ENCODE measurements at places on chromosomes 3 and 15.

DNA sequence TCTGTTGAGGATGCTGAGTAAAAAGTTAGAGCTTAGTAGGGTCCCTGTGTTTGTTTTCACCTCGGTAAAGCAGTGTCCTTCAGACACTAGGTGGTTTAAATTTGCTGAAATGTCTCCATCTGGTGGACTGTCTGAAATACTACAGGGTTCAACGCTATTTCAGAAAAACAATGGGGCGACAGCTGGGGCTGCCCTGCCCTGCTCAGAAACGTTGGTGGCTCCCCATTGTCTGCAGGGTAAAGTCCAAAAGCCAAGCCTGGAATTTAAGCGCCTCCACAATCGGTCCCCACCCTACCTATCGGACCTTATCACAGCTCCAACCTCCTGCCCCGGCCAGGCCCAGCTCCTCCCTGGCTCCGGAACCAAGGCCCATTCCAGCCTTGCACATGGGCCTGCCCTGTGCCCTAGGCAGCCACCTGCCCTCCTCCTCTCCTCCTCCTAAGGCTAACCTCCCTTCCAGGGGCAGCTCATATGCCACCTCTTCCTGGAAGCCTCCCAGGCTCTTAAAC, 4.3 kb upstream of the TSEN2 start:
- DNase-seq: no peak

GRCh38 chr15:25436707-25437106, 2.1 kb downstream of the UBE3A start:
- no peak for DNase-seq

- no peak for DNase-seq
These were observed 6.6 kb upstream of the CCR8 start for GRCh38 chr3:39322936-39323335.

DNA sequence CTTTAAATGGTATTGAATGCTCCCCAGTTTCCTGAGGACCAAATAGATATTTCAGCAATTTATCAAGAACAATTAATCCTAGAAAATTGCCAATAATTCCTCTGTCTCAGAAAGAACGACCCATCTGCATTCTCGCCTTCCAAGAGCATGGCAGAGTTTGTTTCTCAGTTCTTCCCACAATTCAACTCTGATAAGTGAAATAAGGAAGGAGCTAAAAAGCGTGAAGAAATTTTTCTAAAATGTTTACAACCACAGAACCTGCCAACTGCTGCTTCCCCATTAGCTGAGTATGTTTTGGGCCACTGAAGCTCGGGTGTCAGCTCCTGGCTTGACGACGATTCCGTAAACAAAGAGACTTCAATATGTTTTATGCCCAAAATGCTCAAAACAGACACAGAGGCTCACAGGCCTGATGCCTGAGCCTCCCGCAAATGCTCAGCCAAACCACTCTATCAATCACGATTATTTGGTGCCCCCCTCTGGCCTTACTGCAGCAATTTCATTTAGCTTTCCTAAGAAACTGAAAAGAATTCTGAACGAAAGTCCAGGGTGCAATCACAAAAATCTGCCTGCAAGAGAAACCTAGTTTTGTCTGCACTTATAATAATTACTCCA, 259.2 kb upstream of the CCDC54 start:
- DNase-seq: no peak

GRCh38 chr3:132292042-132292441, 25.2 kb upstream of the ACP3 start:
- DNase-seq: no peak

- no peak for DNase-seq
These were observed 826.6 kb downstream of the SQOR start for GRCh38 chr15:46461416-46461815.

- no peak for DNase-seq
These were observed 31.0 kb upstream of the ADAMTS17 start for GRCh38 chr15:100372739-100373119.

GRCh38 chr3:111509308-111509707, 32.7 kb upstream of the CD96 start:
- no peak for DNase-seq

GRCh38 chr3:158696618-158697017, 24.2 kb upstream of the LXN start:
- DNase-seq: no peak

DNA sequence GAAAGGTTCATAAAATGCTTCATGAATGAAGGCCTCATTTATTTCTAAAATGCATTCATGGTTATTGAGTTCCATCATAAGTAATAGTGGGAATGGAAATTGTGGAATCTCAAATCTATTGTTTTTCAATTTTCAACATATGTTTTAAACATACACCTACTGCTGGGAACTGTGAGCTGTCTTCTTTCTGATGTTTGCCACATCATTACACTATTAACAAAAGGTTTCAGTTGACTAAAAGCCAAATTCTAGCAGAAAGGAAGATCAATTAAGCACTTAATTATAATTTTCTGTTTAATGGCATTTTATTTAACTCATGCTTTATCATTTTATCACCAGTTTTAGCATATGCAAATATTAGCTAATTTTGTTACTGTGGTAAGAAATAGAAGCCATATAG, 13.8 kb upstream of the TBC1D23 start:
- no peak for DNase-seq
